ENCODE measurements at places on chromosomes 2 and 18.

DNA sequence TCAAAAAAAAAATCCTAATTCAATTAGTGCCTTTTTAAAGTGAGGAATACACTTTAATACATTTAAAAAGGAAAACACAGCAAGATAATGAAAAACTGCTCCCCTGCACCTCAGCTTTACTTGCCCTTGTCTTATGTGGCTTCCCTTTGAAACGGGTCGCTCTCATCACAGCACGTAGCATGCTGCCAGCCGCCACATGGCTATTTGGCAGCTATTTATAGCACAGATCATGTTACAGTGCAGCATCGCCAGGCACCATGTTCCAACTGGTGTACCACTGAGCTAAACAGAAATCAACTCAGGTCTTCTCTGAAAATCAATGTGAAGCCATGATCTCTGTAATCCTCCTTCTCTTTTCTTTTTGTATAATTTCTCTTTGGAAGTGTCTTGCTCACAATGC, 65.1 kb downstream of the TMEM182 start:
- peak; percentile 90 for DNase-seq

- no peak for DNase-seq
Observed at GRCh38 chr18:8984131-8984721, 118.3 kb upstream of the NDUFV2 start.

GRCh38 chr2:43020990-43021669, 205.3 kb downstream of the ZFP36L2 start:
- DNase-seq: no peak

- DNase-seq: no peak
Observed at GRCh38 chr2:198717451-198717850, 740.3 kb downstream of the SATB2 start.

DNA sequence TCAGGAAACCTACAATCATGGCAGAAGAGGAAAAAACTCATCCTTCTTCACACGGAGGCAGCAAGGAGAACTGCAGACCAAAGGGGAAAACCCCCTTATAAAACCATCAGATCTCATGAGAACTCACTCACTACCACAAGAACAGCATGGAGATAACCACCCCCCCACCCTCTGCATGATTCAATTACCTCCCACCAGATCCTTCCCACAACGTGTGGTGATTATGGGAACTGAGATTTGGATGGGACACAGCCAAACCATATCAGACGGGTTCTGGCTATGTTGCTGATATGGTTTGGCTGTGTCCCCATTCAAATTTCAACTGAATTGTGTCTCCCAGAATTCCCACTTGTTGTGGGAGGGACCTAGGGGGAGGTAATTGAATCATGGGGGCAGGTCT, 28.7 kb upstream of the CCDC150 start:
- no peak for DNase-seq

GRCh38 chr2:63740943-63741342, 100.8 kb upstream of the UGP2 start:
- no peak for DNase-seq

DNA sequence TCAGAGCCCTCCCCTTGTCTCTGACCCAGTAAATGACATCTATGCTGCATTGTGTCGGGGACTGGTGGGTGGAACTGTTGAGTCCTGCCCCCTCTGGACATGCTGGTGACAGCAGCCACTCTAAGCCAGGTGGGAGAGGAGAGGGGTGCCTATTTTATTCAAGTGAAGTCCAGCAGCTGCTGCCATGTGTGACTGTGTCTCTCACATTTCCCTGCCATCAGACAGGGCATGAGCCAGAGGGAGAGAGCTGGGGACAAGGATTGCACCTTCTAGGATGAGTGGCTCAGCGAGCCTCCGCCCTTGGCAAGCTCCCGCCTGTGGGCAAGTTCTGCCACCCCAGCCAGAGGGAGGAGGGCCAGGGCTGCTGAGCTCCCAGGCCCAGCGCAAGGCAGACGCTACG, 13.7 kb downstream of the NGEF start:
- no peak for DNase-seq

- DNase-seq: no peak
Observed at GRCh38 chr18:79524181-79525078, 128.7 kb downstream of the NFATC1 start.

- DNase-seq: peak; percentile 89
Observed at GRCh38 chr2:28391564-28392296, 928 bp upstream of the FOSL2 start.

DNA sequence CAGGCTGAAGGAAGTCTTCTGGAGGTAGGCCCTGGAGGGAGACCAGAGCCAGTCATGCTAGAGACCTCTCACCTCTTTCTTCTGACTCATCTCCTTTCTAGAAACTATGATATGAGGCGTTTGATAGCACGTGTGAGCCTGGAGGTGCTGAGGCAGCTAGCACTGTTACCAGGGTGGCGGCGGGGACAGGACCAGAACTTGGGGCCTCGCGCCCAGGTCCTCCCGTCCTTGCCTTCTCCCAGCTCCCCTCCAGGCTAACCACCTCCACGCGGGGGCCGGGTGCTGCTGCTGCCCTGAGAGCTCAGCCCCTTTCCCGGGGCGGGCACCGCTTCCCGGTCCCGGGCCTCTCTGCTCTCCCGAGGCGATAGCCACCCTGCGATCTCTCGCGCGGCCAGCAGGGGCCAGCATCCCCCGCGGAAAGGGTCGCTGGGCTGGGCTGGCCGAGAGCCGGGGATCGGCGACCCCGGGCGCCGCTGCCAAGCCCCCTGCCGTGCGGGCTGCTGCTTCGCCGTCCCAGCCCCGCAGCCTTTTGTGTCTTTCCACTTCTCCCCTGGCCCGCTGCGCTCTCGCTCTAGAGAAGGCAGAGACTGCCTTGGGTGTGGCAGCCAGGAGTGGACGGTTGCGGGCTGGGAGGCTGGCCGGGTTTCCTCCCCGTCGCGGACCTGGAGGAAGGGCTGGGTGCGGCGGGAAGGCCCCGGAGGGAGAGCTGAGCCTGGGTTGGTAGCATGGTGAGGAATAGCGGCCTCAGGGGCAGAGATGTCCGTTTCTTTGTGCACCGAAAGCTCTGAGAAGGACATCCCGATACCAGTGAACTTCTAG, 49.1 kb downstream of the TMEM17 start:
- peak; percentile 71 for DNase-seq

DNA sequence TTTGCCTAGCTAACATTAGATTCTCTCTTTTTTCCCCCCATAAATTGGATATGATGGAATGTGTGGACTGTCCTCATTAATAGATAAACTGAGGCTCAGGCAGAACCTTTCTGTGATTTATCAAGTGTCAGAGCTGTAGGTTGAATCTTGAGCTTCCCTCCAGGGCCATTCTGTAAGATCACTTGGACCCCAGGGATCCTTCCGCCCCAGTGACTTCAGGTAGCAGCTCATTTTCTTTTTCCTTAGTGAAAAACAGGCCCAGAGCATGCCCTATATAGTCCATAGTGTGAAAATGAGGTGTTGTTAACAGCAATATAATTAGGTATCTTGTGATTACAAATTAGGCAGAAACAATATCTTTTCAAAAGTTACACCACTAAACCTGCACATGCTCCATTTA, 269.7 kb downstream of the ZNF385B start:
- DNase-seq: no peak

DNA sequence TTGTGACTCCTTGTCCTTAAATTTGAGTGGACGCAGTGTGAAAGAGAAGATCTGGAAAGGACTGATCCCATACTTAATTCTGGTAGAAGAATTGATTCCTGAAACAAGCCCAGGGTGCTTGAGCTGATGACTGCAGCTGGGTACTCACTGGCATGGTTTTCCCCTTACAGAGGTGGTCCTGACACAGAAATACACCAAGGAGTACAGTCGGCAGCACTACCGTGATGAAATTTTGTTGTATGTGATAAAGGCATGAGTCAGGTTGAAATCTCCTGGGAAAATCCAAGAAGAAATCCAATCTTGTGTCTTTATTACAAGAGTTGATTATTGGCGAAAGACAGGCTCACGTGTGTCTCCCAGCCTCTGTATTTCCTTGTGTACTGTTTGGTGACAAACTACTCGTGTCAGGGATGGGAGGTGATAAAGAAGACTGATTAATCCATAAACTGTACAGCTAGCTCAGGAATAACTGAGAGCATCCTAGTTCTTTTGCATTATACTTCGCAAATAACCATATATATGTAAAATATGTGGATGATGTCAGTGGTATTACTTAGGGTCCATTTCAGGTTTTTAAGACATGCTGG, 76.6 kb downstream of the RAPGEF4 start:
- no peak for DNase-seq

DNA sequence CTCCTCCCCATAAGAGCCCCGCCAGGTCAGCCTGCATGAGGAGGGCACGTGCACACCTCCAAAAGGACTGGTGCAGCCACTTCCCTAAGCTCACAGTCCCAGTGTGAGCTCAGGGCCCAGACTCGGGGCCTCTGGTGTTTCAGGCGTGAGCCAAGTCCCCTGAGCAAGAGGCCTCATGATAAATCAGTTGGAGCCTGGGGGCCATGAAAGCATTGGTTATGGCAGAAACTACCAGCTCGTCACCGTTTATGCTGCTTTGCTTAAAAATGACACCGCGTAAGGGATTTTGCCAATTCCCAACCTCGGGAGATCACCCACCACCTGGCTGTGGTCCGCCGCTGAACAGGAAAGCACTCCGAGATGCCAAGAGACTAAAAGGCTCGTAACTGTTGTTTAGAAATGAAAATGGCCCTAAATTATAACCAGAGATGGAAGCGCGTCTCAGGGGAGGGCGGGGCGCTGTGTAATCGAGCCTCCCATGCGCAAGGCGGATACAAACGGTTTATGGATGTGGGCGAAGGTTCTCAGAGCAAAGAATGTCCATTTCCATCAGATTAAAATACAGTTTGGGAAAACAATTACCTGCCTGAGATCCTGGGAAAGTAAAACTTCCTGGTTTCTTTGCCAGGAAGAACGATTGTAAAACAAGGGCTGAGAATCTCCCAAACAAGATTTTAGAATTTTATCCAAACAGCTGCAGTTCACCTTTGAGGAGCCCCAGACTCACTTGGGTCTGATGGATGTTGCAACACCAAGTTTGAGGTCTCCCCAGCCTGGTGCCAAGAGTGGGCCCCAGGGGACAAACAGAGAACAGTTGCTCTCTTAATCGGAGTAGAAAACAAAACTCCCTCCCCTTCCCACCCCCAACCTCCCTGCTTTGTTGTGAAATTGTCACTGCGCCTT, 141.4 kb downstream of the BCL2 start:
- peak; percentile 49 for DNase-seq

- no peak for DNase-seq
Observed at GRCh38 chr2:44802777-44803424, 138.6 kb upstream of the SIX3 start.

DNA sequence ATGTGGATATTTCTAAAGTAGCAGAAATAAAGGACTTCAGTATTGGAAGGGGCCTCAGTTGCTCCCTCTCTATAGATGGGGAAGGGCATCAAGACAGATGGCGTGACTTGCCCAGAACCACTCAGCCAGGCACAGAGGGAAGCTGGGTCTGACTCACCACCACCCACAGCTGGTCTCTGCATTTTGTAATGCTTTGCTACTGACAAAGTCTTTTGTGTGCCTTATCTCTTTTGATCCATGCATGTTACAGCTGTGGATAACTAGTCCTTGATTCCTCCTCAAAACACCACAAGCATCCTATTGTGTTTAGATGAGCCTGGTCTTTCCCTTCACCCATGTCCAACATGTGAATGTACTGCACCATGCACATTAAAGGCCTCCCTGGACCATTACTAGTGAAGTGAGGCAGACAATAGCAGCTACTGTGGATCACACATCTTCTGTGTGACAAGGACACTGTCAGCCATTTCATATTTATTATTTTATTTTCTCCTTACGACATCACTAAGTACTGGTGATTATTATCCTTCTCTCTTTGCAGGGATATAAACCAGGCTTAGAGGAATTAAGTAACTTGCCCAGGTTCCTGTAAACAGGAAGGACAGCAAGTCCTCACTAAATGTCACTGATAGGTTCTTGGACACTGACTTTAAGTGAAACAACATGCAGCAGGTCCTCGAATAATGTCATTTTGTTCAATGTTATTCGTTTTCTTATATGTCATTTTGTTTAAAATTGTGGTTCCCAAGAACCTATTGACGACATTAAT, 29.6 kb upstream of the IL37 start:
- DNase-seq: no peak

GRCh38 chr2:31236433-31237205, 2.7 kb downstream of the EHD3 start:
- no peak for DNase-seq

- no peak for DNase-seq
Observed at GRCh38 chr2:11533278-11534070, at the start of gene GREB1. TSS of gene GREB1 (plus strand) at chr2:11534045. CDS start at chr2:11556615, 22,570 bp downstream.

DNA sequence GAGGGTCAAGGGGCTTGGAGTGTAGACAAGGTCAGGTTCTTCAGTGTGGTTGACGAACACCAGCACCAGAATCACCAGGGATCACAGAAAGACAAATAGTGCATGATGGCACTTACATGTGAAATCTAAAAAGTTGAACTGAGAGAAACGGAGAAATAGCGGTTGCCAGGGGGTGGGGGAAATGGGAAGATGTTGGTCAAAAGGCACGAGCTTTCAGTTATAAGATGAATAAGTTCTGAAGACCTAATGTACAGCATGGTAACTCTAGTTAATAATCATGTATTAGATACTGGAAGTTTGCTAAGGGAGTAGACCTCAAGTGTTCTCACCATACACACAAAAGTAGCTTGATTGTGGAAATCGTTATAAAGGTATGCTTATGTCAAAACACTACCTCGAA, 43.7 kb upstream of the DARS1 start:
- no peak for DNase-seq

DNA sequence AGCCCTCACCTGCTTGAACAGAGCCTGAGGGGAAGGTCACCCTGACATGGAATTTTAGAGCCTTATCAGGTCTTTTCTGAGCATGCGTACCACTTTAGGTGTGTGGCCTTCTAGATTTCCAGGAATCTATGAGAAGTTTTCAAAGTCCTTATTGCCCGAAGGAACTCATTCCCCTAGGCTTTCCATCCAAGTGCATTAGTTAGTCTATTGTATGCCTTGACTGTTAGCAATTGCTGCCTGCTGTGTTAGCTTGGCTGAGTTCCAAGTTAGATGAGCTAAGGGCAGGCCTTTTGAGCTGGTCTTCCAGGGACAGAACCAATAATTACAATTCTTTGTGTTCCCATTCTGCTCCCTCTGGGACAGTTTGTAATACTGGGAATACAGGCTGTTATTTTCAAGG, 30.8 kb upstream of the PUM2 start:
- peak; percentile 97 for DNase-seq

DNA sequence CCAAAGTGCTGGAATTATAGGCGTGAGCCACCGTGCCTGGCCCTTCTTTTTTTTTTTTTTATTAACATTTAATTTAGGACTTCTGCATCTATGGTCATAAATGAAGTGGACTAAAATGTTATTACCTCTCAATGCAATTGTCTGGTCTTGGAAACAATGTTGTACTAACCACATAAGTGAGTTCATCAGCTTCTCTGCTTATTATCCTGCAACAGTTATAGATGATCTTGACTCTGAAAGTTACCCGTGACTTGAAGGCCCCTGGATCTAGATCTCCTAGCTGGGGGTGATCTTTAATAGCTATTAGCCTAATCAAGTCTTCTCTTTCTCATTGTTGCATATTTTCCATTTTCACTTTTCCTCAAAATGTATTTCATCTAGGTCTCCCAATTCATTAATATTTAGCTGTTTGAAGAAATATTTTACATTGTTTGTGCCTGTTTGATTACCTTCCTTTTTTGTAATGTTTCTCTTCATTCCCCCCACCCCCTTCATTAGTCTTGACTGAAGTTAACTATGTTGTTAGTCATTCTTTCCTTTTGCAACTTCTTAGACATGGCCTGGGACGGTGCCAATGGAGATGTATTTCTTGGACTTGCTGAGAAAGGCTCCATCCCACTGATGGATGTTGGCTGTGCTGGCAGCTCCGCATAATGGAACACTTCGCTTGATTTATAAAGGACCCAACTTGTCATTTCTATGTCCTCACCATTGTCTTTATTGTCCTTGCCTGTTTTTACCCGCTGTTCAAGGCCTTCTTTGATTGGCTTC, 141.6 kb upstream of the RIOK3 start:
- no peak for DNase-seq
